ENCODE measurements at places on chromosomes 1 and 21. TPM values are rescaled to one million over a fixed set of nuclear protein-coding genes. Genes with fewer than 3 reads are reported as not detected.
A peak's percentile ranks its signal among the peaks of the same experiment; 100 is the strongest.

PLA2G2A gene
- 158 TPM for total RNA-seq

LCE4A gene
- total RNA-seq, result not detected

NFASC gene
- total RNA-seq, result 20.7 TPM

ITLN2 gene
- total RNA-seq, result not detected

MMEL1 gene
- total RNA-seq, result 2.9 TPM

CHIA gene
- total RNA-seq, result not detected

DNA sequence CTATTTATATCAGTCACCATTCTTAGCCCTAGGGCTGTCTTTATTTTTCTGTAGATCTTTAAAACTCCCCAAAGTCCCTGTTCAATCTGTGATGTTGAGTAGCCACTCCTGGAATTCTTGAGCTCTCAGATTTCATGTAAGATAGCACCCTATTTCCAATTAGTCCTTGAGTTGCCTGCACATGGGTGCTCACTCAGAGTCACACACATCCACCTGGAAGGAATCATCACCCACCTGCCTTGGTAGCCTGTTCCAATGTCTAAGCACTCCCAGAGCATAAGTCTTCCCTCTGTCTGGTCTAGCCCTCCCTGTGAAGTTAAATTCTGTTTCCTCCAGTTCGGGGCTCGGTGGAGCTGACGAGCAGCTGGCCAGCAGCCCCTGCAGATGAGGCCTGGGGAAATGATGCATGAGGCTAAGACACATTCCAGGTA lies 14.7 kb upstream of the ATF3 start:
- no peak for DNase-seq

DNA sequence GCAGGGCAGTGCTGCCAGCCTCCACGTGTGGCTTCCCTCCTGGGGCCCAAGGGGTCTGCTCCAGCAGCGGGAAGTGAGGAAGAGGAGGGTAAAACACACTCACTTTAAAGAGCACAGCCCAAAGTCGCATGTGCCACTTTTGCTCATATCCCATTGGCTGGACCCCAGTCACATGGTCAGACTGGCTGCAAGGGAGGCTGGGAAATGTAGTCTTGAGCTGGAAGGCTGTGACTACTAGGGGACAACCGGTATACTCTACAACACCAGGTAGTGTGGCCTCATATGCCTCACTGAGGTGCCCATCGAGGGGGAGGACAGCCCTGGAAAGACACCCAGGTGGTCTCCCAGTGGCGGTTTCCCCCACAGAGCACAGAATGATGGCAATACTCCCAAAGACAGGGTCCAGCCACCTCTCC lies 45.2 kb downstream of the CAMK2N1 start:
- DNase-seq, result no peak

DNA sequence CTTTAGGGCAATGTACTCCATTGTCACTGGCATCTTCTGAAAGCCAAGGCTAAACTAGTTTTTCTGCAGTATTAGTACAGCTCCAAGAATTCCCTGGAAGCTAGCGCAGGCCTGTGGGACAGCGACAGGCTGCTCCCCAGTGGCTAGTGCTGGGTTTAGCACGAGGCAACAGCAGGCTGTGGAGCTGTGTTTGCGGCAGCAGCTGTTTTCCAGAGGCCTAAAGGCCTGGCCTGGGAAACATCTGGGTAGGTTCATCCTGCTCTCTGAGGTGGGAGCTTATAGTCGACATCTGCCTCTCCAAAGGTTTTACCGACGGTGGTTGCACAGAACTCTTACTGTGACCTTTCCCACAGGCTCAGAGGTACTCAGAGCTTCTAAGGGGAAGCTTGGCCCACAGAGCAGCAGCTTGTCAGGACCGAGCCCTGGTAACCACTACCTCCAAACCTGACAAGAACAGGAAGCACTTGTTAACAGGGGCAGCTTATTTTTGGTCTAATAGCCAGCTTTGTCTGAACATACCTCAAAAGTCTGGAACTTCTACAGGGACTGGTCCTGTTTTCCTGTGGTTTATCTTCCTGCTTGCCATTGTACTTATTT lies 17.2 kb downstream of the CC2D1B start:
- no peak for DNase-seq

DNA sequence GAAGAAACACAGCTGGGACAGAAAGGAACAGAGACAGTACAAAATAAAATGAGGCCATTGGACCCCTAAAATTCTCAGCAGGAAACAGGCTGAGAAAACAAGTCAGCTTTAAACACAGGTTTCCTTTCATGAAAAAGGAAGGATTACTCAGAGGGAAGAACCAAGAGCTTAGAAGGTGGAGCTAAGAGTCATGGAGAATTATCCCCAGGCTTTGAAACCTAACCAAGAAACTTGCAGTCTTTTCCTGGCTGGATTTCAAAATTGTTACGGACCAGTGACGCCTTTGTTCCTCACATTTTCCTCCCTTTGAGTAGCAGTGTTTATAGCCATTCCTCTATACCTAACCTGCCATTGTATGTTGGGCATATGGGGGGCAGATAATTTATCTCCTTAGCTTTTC lies 8.8 kb downstream of the HMGB4 start:
- DNase-seq, result no peak

DNA sequence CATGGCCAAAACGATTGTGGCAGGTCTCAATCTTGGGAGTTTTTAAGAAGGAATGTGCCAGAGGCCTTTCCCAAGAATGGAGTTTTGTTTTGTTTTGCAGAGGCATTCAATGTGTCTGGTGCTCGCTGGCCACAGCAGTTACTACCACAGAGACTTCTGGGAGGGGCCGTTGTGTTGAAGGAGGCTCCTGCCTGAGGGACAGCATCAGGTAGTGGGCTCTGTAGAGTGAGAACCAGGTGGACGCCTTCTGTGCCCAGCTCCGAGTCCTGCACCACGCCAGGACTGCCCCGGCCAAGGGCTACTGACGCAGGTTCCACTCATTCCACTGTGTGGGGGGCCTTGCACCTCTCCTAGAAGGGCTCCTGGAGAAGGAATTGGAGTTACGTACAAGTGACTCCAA lies 44.9 kb upstream of the RBM15 start:
- DNase-seq, result no peak

DNA sequence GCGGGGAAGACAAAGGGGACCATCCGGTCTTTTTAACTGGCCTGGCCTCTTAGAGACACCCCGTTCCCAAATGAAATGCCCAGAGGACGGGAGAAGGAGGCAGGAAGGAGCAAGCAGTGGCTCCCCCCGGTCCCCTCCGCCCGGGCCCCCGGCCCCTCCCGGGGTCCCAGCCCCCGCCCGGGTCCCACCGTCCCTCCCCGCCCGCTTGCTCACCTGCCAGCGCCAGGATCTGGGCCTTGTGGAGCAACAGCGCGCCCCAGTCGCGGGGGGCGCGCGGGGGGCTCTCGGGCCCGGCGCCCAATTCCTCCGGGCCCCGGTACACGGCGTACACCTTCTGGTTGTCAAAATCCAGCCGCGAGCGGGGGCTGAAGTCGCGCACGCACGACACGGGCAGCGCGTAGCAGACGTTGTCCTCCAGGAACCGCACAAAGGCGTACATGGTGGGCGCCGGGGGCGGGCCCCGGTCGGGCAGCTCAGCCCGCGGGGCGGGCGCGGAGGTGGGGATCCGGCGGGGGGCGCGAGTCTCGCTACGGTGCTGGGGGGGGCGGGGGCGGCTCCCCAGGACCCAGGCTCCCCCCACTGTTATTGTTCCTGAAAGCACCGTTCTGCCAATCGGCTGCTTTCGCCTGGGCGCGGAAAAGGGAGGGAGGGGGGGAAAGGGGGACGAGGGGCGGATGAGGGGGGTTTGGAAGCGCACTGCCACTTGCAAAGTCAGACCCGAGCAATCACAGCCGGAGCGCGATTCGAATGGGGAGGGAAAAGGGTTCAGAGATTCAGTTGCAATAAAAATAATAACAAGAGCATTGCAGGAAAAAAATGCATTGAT lies at the start of gene BEND5:
TSS of gene BEND5 (minus strand) at position 499 of the 826 bp plus-strand sequence. CDS start at position 439, 60 bp downstream.
- DNase-seq, result peak; percentile 80

DNA sequence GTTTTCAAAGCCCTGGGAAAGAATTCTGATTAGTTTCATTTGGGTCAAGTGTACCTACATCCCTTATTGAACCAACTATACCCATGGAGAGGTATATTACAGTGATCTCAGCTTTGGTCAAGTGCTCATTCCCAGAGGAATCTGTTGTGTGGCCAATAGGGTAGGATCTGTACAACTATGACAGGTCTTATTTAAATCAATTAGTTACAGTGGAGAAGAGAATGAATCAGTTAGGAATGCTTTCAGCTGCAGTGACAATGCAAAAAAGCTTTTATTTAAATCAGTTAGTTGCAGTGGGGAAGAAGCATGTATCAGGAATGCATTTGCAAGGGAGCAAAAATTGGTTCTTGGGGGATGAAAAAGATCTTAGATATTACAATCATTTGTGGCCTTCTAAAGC lies 119.0 kb downstream of the FGGY start:
- no peak for DNase-seq

- DNase-seq, result no peak
Measured at GRCh38 chr1:104768466-104768865, 1018.8 kb downstream of the AMY1C start.

DNA sequence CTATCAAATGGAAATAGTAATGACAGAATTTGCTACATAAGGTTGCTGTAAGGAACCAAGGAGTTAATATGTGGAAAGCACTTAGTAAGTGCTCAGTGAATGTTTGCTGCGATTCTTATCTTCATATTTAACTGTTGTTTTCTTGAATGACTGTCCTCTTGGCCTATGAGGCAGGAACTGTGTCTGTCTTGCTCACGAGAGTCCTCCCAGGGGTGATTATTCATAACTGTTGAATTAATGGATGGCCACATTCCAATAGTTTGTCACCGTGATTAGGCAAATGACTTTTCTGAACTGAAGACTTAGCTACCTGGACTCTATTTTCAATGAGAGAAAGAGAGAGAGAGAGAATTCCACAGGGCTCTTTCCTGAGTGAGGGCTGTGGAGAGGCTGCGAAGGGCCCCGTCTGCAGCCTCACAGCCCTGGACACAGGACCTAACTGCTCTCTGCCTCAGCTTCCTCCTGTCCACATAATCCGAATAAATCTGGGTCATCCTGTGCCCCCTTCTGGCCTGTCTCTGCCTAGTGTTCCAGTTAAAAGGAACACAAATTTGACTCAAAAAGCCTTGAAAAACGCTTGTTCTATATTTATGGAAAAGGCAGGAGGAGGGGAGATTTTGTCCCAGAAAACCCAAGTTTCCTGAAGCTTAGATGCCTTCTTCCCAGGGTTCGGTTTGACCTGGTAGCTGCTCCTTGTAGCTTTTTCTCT lies 8.5 kb downstream of the EDN2 start:
- no peak for DNase-seq

DNA sequence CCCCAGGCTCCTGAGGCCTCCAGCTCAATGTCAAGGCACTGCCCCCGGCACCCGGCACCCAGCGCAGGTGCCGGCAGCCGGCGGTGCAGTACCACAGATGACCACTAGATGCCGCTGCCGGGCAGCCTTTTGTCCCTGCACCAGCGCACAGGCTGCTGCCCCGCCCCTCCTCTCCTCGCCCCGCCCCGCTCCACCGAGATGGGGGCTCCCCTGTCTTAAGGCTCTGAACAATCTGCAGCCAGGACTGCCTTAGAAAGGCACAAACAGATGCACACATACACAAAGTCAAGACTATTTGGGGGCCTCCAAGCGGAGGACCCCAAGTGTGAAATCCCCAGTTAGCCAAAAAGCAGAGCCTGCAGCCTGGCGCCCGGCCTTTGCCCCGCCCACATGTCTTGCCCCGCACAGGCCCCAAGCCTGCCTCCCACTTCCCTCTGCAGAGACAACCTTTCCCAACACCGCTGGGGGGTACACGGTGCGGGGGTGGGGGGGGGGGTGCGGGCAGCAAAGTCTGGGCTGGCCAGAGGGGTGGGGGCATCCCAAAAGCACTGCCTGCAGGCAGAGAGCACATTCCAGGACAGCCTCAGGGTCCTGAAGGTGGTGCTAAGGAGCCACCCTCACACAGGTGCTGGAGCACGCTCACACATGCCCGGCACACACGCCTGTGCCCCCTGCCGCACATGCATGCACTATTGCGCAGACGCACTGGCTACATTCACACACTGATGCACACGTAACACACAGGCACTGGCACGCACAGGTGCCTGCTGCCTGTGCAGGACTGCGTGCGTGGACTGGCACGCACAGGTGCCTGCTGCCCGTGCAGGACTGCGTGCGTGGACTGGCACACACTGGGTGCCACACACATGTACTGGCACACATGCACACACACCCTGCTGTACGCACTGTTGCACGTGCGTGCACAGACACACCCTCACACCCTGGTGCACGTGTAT lies 37.1 kb downstream of the ARHGEF16 start:
- DNase-seq, result peak; percentile 84

DNA sequence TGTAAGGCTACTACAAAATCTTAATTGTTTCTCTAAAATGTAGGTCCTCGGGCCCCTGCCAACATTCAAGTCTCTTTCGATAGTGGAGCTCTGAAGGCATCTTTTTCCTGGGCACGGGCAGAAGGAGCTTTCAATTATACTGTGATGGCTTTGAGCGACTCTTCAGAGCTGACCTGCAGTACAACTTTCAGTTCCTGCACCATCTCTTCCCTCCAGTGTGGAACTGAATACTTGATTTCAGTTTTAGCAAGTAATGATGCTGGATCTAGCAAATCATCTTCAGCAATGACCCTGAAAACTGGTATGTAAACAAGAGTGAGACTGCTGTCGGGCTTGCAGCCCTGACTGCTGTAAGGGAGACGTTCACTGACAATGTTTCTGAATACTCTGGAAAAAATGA lies 9.6 kb downstream of the FNDC7 start:
- no peak for DNase-seq

- DNase-seq, result no peak
Measured at GRCh38 chr1:76086597-76086996, 12.1 kb downstream of the ST6GALNAC3 start.

GRCh38 chr1:24643363-24644099 lies 429 bp downstream of the SRRM1 start:
- DNase-seq, result no peak

- DNase-seq, result no peak
Measured at GRCh38 chr21:44681861-44682579, at the start of gene KRTAP12-1. TSS of gene KRTAP12-1 (minus strand) at chr21:44682163. CDS start at chr21:44682123, 40 bp downstream.

DNA sequence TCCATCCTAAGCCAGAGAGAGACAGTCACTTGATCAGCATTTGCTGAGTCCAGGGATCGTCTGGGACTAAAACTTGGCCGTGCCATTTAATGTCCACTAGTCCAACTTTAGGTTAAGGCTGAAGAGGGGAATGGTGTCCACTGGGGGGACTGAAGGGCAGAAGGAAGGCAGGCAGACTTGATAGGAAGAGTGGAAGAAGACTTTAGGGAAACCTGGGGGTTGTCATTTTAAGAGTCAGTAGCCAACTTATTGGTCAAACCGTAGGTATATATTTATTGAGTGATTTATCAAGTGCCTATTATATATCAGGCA lies 1.3 kb upstream of the LMOD1 start:
- no peak for DNase-seq

GRCh38 chr1:101081496-101082488 lies 56.2 kb upstream of the DPH5 start:
- no peak for DNase-seq

DNA sequence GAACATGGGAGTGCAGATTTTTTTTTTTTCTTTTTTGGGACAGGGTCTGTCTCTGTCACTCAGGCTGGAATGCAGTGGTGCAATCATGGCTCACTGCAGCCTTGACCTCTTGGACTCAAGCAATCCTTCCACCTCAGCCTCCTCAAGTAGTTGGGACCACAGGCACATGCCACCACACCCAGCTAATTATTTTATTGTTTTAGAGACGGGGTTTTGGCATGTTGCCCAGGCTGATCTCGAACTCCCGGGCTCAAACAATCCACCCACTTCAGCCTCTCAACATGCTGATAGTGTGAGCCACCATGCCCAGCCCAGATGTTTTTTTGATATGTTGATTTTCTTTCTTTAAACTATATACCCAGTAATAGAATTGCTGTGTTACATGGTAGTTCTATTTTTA lies 57.7 kb downstream of the RGSL1 start:
- no peak for DNase-seq

Data from sigmoid colon (tissue), 7 donors.